ENCODE measurements at places on chromosomes 2 and 18.

DNA sequence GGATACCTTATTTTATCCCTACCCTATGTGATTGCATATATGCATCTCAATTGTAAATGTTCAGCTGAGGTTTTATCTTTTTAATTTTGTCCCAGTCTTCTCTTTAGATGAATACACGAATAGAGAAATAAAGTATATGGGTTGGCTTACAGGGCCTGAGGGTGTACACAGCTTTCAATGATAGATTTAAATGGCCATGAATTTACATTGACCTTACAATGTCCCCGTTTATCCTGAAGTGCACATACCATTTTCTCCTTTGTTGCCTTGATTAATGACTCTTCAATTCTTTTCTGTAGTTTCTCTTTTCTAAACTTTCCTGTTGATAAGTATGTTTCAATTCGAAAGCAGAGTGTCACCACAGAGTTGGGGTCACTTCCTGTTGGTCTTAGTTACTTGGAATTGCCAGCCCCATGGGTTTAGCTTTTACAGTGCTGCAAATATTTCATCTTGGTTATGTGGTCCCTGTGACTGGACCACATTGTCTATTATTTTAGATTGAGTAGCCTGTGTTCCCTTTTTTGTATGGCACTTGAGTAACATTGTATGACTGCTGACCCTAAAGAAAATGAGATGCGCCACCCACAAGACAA lies 1616.3 kb upstream of the ACVR2A start:
- DNase-seq = no peak

DNA sequence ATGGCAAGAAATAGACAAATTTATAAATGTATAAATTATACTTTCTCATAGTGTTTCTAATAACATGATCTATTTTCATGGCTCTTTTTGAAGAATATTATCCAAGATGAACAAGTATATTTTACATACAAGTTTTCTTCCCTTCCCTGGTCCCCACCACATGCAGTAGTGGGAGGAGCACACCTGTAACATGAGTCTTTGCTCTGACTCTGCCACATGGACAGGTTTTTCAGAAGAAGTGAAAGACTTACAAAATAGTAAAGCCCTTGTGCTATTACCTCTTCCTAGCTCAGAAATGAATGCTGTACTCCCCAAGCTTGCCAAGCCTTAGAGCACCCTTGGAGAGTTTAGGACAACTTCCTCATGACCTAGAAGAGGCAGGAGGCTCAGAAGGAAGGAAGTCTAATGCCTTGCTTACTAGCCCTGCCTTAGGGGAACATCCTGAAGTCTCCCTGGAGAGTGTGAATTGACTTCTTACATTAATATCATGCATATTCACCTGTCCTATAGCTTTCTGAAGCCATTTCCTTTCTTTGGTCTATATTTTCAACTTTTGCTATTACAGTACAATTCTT lies 18.4 kb downstream of the MXD1 start:
- DNase-seq = no peak

DNA sequence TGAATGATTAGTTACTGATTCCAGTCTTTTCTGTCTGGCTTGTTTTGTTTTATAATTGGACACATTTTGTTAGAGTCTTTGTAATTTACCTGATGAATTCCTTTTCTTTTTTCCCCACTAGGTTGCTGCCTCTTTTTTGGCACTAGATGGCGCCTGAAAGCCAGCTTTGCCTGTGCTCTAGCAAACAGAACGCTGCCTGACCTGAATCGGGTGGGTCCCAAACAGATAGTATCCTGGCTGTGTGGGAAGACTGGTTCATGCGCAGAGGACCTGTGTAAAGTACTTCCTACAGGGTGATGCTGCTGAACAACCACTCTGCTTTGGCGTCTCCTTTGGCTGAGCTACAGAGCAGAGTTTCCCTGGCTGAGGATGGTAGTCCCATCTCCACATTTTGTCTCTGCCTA lies 288.2 kb downstream of the IKZF2 start:
- DNase-seq = no peak

DNA sequence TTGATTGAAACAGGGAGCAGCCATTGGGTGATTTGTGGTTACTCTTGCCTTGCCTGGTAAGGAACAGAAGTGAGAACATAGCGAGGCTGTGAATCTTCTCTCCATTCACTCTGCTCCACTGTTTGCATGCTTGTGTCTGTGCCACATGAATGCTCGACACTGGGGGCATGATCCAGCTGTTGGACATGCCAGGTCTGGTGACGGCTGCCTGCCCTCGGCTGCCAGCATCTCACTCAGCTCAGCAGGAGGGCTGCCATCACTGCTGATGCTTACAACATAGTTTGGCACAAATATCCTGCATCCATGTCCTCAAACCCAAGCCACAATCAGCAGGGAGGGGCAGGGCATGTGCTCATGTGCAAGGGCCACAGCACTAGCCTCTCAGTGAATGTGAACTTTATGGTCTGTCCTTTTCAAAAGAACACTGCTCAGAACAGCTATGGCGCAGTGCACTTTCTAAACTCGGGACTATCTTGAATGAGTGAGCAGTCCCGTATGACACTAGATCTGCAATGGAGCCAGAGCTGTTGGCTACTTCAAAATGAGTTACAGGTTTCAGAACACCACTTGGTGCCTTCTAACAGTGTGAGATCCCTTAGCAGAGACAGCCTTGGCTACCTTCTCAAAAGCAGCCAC lies 126.3 kb downstream of the NRP2 start:
- DNase-seq = no peak

DNA sequence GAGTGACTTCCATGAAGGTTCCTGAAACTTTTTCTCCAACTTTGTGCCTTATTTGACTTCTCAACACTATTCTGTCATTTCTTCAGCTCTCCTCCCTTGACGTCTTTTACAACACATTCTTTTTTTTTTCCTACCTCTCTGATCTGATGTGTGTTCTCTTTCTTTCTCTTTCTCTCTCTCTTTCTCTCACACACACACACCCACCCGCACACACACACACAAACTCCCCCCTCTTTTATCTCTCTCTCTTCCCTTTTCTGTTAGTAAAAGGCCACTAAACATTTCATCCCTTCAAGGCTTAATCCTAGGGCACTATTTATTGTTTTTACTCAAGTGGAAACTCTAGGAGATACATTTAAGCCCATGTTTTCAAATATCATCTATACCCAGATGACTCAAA lies 107.8 kb upstream of the CNTNAP5 start:
- DNase-seq = no peak

GRCh38 chr2:175019566-175020327 lies 14.6 kb upstream of the CHN1 start:
- no peak for DNase-seq

DNA sequence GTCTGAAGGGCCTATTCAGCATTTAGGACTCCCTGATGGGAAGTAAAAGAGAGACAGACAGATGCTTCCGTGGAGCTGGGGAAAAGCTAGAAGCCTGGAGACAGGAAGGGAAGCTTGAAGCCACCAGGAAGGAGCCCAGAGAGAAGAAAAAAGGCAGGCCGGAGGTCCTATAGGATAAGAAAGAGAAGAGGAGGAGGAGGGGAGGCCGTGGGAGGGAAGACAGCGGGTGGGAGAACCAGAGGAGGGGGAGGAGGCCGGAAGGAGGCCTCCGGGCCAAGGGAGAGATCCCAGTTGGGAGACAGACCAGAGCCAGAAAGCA lies 107.1 kb upstream of the PKDCC start:
- no peak for DNase-seq

DNA sequence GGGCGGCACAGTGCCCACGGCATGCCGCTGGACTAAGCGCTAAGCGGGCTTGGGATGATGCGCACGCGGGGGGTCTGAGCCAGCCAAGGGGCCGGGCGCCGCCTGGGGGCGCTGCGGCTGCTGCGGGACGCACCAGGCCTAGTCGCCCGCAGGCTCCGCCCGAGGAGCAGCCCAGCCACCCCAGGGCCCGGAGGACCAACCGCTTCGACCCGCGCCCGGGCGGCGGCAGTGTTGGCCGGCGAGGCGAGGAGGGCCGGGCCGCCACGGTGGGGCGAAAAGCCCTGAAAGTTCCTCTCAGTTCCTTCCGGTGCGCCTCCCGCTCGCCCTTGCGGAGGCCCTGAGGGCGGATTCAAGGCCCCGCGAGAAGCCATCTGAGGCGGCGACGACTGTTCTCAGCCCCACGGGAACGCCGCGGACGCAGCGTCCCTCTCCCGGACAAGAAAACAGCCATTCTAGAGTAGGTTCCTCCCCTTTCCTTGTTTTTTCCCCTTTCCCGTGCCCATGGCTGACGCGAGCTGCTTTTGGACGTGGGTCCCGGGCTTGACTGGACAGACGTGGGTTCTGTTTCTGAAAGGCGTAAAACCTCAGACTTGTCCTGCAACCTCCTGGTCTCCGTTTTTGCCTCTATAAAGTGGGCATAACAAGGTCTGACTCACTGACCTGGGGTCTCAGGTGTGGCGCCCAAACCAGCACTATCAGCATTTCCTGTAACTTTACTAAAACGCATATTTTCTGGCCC lies at the start of gene ANKAR:
Gene ANKAR, plus strand, starts transcription at position 297 of the 739 bp plus-strand sequence. CDS start 1,821 bp downstream, outside the sequence.
- no peak for DNase-seq

DNA sequence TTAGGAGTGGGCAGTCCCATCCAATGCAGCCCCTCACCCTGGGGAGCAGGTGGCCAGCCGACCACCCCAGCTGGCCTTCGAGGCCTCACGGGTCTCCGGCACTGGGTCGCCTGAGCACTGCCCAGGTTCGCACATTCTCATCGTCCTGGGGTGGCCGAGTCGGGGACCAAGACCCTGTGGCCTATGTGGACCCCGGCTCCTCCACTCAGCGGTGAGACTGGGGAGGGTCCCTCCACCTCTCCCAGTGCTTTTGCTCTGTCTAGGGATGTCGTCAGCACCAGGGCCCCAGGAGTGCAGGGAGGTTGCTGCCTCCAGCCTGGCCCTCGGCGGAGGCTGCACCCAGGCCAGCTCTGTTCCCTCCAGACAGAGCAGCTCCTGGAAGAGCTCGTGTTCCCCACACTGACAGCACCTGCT lies 89.6 kb downstream of the TPO start:
- no peak for DNase-seq

All from forelimb muscle (tissue), 1 donor.